ENCODE measurements at places on chromosomes 16 and 17.
A peak's percentile ranks its signal among the peaks of the same experiment; 100 is the strongest.

DNA sequence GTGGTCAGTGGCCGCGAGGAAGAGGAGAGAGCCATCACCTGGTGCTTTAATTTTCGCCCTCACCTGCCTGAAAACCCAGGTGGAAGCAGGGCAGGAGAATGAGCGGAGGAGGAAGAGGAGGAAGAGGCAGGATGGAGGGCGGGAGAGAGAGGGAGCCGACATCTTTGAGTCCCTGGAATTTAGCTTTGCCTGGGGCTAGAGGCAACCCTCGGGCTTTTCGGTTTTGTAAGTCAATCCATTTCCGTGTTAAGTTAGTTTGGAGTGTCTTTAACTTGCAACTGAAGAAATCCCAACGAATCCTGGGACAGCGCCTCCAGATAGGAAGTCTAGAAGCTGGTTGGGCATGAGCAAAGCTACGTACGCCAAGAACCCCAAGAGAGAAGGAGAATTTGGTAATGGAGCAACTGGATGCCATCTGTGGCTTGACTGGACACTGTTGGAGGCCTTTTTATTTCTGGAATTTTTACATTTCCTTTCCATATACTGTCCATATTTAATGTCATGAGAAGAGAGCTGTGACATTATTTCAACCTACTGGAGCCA lies 36.9 kb upstream of the ATP2A3 start:
- no peak for DNase-seq

DNA sequence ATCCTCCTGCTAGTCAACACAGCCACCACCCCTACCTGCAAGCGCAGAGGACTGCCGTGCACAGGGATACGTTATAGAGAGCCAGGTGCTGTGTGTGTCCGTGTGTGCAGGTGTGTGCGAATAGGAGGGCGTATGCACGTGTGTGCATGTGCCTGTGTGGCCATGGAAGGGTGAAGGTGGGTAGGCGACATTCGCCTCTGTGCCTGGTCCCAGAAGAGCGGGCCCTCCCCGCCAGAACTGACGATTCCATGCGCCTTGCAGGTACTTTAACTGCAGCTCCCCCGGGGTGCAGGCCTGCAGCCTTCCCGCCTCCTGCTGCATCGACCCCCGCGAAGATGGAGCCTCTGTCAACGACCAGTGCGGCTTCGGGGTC lies 8.7 kb downstream of the PDE6G start:
- no peak for DNase-seq

DNA sequence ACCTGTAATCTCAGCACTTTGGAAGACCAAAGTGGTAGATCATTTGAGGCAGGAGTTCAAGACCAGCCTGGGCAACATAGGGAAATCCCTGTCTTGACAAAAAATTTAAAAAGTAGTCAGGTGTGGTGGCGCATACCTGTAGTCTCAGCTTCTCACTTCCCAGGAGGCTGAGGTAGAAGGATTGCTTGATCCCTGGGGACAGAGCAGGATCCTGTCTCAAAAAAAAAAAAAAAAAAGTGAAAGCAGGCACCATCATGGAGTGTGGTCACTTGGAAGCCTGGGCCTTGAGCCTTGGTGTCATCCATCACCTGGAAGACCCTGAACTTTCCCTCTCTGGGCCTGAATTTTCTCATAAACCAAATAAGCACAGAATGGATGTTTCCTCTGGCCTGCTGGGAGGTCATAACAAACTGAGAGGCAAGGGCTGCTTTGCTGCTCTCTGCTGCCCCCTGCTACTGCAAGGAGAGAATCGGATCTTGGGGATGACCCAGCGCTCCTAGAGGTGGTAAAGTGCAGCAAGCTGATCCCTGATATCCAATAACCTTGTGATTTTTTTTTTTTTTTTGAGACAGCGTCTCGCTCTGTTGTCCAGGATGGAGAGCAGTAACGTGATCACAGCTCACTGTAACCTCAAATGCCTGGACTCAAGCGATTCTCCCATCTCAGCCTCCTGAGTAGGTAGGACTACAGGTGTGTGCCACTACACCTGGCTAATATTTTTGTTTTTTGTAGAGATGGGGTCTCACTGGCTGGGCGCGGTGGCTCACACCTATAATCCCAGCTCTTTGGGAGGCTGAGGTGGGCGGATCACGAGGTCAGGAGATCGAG lies 75.9 kb upstream of the RNU2-1 start:
- DNase-seq: no peak

- no peak for DNase-seq
These were observed 53.0 kb upstream of the MNT start for GRCh38 chr17:2453866-2454265.

- peak; percentile 19 for DNase-seq
These were observed 45.2 kb downstream of the MYH13 start for GRCh38 chr17:10327640-10328039.

GRCh38 chr17:57143361-57143760 lies 58.3 kb downstream of the AKAP1 start:
- DNase-seq: no peak

GRCh38 chr17:2232244-2232638 lies 71.3 kb downstream of the SMG6 start:
- no peak for DNase-seq

DNA sequence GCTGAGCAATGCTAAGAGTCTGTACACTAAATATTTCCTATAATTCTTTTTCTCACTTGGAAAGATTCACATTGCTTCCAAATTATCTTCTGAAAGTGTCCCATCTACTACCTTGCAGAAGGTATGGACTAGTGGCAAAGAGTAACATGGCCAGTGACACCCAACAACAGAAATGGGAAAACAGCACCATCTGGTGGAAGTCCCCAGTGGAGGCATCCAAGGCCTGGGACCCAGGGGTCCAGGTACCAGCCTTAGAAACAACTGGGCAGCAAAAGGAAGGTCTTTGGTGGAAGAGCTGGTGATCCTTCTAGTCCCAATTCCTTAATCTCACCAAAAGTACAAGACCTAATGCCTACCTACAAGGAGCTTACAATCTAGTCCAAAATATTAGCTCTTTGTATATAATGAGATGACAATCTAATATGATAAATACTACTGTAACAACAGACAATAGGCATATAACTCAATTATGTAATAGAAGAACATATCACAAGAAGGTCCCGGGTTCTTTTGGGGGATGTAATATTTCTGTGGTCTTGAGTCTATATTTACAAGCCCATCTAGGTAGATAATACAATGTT lies 55.3 kb downstream of the SKAP1 start:
- peak; percentile 44 for DNase-seq

DNA sequence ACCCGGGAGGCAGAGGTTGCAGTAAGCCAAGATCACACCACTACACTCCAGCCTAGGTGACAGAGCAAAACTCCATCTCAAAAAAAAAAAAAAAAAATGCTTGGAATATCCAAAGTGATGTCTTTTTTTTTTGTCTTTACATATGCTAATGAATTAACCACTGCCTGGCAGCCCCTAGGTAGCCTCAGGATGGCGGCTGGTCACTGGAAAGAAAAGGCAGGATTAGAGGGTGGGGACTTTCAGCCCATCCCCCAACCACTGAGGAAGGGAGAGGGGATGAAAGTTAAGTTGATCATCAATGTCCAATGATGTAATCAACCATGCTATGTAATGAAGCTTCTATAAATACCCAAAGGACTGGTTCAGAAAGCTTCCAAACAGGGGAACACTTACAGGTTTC lies 26.8 kb downstream of the RNF157 start:
- peak; percentile 75 for DNase-seq

GRCh38 chr16:79137426-79137939 lies 463.1 kb downstream of the MAF start:
- no peak for DNase-seq

- no peak for DNase-seq
These were observed 64.3 kb downstream of the PRMT7 start for GRCh38 chr16:68374961-68375660.

GRCh38 chr17:62763891-62764600 lies 44.1 kb downstream of the MARCHF10 start:
- DNase-seq: no peak

GRCh38 chr17:17315142-17315821 lies 12.1 kb downstream of the NT5M start:
- DNase-seq: no peak

- no peak for DNase-seq
These were observed 205.8 kb downstream of the PRKCA start for GRCh38 chr17:66507982-66508760.

DNA sequence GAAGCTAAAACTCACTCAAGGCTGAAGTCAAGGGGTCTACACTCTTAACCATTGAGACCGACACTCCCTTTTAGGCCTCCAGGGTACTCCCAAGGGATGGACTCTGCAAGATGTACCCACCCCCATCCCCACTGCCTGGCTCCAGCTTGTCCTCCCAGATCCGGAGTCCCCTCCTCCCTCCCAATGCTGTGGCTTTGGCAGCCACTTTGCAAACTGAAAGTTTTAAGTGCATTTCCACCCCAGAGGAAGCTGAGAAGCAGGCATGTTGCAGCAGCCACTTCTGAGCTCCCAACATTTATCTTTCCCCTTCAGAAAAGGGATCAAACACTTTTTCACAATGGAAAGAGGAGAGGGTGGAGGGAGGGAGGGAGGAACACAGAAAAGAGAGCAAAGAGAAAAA lies 115.2 kb downstream of the COPRS start:
- DNase-seq: no peak

GRCh38 chr16:1584926-1585484 lies 26.9 kb downstream of the IFT140 start:
- no peak for DNase-seq

DNA sequence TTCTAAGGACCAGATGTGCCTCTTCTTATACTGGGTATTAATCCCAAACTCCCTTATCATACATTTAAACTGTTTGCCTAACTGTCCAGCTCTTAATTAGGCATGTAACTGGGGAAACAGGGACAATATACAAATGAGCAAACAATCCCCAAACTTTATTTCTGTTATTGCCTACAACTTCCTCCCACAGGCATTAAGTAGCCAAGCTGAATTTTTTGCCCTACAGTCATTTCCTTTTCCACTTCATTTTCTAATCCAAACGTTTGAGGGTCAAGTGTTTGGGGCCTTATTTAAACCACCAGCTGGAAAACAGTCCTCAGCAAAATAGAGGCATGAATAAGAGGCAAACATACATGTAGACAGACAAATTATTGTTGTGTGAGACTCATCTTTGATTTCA lies 77.4 kb upstream of the CCL2 start:
- DNase-seq: no peak

All from HAP-1 (cell line).